B cell (primary cell): ENCODE measurements at places on chromosomes 7 and 10. TPM values are rescaled to one million over a fixed set of nuclear protein-coding genes. Genes with fewer than 3 reads are reported as not detected.
A peak's percentile ranks its signal among the peaks of the same experiment; 100 is the strongest.

DNA sequence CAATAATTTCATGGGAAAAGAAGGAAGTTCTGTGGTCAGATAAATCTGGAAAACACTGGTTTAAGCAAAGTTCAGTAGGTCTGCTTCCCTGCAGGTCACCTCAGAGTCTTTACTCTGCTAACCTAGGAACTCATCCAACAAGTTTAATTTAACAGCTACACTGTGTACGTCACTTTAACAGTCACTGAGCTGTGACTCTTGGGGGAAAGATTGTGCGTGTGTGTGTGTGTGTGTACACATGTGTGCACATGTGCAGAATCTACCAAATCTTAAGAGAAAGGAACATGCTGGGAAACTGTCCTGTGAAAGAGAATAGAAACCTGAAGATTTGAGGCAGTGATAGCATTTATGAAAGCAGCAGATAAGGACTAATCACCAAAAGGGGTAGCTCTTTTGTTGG is 62.6 kb downstream of the IKZF1 start:
- peak; percentile 38 for DNase-seq

GRCh38 chr7:99926321-99926720 is 3.1 kb downstream of the GJC3 start:
- no peak for DNase-seq

GRCh38 chr10:11204351-11204942 is 186.8 kb downstream of the CELF2 start:
- DNase-seq = no peak

GRCh38 chr10:106863549-106863948 is 301.0 kb downstream of the SORCS1 start:
- DNase-seq = no peak

The TCAF2 gene
- 15.9 and 16.0 TPM in 2 replicates for total RNA-seq

The FRMPD2 gene
- not detected in 2 replicates for total RNA-seq

The CCL26 gene
- total RNA-seq = not detected in 2 replicates

The FAM204A gene
- 77.8 and 79.8 TPM in 2 replicates for total RNA-seq
